ENCODE measurements at places on chromosomes 3 and 15. TPM values are rescaled to one million over a fixed set of nuclear protein-coding genes. Genes with fewer than 3 reads are reported as not detected.

The SLC28A2 gene
- not detected for polyA plus RNA-seq

The SMCO1 gene
- polyA plus RNA-seq: not detected

DNA sequence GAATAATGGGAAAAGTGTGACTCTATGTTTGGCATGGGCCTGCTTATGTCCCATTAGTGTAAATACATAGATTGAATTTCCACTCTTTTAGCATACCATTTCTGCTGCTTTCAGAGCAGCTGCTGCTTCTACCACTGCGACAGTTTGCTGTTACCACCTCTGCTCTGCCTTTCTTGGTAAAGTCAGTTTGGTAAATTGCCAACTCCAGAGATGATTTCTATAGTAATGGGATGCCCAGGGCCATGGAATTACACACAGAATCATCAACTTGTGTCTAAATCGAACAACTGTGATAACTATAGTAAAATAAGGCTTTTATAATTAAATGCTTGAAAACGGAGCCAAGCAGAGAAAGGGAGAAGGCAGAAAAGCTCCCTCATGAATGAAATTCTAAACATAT, 168.4 kb upstream of the VEPH1 start:
- DNase-seq: no peak

The LMOD3 gene
- not detected for polyA plus RNA-seq

The ST3GAL6 gene
- polyA plus RNA-seq: 3.6 TPM

DNA sequence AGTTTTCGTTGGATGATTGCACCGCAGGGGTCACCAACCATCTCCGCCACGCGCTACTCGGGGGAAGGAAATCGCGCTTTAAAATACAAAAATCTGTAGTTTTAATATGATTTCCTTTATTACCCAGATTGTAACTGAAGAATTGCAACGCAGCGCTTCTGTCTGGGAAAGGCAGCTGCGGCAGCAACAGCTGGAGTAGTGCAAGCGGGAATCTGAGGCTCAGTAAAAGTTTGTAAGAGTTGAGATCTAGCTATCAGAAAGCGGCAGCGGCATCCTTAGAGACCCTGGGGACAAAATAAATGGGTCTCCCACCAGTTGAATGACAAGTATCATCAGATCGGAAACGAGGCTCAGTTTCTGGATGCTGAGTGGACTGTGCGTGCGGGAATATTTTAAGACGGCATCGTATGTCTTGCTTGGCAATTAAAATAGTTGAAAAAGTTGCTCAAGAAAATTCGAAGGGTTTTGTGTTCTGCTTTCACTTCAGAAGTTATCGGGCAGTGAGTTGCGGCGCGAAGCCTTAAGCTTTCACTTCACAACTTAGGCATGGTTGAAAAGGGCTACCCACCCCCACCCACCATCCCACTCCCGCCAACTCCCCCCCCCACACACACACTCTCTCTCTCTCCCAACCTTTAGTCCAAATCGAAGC, 2.7 kb downstream of the MECOM start:
- no peak for DNase-seq

All from mammary epithelial cell (primary cell).